ENCODE measurements at places on chromosomes 16 and 17.
A peak's percentile ranks its signal among the peaks of the same experiment; 100 is the strongest.

DNA sequence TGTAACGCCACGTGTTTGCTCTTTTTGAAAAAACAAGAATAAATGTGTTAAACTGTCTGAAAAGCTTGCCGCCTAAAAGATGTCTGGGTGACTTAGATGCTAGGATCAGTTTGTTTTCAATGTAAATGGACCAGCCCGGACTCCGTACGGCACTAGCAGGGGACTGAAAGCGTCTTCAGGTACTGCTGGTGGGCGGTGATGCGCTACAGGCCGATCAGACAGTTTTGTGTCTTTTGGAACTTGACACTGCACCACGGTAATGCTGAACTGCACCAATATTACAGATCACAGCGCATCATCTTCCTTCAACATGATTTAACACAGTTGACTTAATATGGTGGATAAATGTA is 727 bp upstream of the MBTPS1 start:
- peak; percentile 50 for DNase-seq

DNA sequence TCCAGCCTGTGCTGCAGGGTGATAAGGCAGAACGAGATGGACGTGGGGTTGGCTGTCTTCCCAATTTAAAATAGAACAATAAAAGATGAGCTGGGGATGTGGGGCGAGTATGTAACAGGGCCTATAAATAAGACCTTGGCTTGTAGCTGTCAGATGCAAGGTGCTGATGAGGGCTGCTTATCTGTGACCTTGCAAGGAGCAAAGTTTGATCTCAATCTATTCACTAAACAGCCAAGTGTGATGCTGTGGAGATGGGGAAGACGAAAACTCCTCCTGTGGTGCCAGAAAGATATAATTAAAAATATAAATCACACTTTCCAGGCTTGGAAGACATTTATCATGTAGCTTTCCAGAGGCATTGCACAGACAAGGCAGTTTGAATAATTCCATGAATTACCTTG is 26.7 kb upstream of the TEX2 start:
- DNase-seq, result no peak

DNA sequence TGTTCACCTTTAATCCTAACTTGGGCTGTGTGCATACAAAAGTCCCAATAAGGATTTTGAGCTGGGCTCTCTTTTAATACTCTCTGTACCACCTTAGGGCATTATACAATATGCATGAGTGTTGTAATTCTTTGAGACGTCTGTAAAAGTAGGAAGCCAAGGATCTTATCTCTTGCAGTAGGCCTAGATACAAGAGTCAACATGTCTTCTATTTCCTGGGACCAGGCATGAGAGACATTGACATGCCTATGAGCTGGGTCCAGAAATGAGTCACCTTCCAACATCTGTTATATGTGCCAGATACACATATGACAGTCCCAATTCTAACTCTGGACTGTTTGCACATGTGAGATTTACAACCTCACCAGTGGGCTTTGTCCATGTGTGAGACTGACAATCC is 1911.2 kb downstream of the TP53TG3F start:
- no peak for DNase-seq

GRCh38 chr16:65672960-65673359 is 551.1 kb upstream of the CDH11 start:
- DNase-seq, result no peak

DNA sequence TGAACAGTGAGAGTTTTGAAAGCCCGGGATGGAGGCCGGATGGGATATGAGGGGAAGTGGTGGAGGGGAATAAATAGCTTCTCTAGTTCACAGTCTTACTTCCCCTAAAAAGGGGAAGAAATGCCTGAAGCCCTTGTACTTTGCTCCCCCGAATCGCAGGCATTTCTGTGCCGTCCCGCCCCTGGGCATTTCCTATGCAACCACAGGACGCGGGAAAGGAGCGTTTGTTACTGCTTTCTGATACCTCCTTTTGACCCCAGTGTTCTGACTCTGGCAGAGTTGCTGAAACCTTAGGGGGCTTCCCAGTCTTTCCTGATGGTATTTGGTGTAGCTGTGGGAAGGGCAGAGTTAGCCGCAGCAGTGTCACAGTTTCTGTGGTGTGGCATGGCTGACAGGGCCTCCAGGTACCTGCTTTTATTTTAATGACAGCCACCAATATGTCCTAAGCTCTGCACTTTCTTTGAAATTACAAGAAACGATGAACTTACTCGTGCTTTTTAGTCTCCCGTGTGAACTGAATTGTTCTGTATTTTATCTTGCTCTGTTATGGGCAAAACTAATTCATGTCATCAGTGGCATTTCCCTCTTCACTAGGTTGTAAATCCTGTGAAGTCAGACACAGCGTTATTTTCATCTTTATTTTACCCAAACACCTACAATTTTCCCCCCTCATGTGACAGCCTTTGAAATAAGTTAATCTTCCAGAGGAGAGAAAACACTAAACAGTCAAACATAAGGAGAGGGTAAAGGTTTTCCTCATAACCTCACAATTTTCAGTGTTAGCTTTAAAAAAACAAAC is 27.1 kb downstream of the USP10 start:
- DNase-seq, result no peak

DNA sequence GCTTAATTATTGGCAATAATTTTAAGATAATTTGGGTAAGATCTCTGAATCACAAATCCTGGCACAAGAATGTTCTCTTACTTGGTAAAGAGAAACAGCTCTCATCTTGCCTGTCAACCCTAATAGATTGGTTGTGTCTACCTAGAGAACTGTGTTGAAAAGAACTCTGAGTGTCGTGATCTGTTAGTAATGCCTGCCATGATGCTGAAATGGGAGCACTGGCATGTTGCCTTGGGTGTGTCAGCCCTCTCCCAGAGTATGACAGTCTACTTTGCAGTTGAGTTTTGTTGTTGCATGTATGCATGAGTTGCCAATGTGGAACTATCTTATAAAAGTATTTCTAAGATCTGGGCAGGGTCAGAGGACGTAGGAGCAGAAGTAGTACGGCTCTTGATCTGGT is 221.4 kb downstream of the MAF start:
- no peak for DNase-seq

DNA sequence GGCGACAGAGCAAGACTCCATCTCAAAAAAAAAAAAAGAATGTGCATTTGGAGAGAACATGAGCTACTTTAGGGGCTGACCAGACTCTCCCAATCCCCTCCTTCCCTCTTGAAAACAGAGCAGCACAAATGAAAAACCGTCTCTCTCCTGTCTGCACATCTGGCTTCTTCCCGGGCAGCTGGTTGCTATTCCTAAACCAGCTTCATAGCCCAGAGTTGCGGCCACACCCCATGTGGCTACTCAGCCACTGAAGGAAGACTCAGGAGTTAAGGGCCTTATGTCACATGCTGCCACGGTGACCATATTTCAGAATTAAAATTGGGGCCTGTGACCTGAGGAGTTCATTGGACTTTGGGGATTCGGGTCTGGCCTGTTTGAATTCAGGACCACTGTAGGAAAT is 48.3 kb downstream of the KATNIP start:
- no peak for DNase-seq

GRCh38 chr17:72614871-72615626 is 477.4 kb downstream of the SLC39A11 start:
- no peak for DNase-seq

- peak; percentile 45 for DNase-seq
Observed at GRCh38 chr16:11639925-11640899, 28.0 kb upstream of the SNN start.

DNA sequence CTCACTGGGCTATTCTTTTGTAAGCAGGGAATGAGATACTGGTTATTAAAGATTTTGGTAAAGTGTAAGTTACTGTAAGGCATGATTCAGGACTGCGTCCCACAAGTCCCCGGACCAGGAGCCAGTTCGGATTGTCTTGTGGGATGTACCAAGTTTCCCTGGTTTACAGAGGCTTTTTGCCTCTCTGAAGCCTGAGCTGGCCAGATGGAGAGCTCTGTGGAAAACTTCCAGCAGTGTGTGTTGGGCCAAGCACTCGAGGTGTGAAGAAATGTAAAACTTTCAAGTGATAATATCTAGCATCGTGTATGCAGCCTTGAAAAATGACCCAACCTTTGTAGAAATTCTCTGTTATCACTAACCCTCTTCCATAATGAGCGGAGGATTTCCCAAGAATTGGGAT is 2.4 kb downstream of the EPN2 start:
- no peak for DNase-seq

GRCh38 chr16:83374979-83375378 is 432.8 kb upstream of the HSBP1 start:
- no peak for DNase-seq

DNA sequence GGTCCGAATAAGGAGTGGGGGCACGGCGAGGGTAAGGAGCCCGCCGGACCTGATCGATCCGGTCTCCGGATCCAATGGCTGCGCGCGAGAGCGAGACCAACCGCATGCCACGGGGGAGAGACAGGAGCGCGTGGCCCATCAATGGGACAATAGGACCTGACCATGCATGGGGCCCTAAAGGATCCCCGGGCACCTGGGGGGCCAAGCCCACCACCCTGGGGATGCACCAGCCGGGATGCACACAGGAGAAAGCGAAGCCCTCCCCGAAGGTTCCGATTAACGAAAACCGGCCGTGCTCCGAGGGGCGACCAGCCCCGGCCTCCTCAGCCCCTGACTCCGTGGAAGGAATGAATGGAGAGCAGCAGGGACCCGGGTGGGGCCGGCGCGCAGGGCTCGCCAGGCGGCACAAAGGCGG is 525 bp downstream of the JPT1 start:
- no peak for DNase-seq

DNA sequence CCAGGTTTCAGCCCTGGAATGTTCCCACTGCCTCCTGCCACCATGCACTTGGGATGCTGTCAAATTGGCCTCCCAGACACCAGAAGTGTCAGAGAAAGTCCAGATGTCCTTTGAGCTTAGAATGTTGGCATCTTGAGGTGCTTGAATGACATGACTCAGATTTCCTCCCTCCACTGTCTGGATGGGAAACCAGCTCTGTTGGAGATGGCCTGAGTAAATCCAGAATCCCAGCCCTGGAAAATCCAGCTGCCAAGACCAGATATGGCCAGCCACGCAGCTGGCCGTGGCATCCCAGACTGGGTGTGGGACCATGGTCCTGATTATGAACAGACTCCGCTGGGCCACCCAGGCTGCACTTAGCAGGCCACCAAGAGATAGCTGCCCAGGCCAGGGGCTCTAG is 57.0 kb upstream of the CLEC3A start:
- DNase-seq, result no peak

- DNase-seq, result no peak
Observed at GRCh38 chr16:69321080-69321479, 9.3 kb downstream of the PDF start.

GRCh38 chr17:75194879-75195278 is 10.6 kb upstream of the NUP85 start:
- DNase-seq, result no peak
